ENCODE measurements at places on chromosomes 16 and 17.
A peak's percentile ranks its signal among the peaks of the same experiment; 100 is the strongest.

DNA sequence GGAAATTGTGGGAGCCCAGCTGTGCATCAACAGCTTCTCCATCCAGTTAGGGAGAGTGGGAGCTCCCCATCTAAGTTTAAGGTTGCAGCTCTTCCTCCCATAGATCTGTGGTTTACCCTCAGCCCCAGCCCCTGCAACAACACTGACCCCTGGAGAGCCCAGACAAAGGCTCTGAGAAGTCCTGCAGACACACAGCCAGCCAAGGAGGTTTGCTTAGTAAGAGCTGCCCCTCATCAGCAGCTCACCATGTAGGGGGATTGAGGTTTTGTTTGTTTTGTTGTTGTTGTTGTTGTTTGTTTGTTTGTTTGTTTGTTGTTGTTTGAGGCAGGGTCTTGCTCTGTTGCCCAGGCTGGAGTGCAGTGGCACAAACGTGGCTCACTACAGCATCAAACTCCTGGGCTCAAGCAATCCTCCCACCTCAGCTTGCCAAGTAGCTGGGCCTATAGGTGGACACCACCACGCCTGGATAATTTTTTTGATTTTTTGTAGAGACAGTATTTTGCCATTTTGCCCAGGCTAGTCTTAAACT, 138.6 kb downstream of the CLEC16A start:
- no peak for DNase-seq

DNA sequence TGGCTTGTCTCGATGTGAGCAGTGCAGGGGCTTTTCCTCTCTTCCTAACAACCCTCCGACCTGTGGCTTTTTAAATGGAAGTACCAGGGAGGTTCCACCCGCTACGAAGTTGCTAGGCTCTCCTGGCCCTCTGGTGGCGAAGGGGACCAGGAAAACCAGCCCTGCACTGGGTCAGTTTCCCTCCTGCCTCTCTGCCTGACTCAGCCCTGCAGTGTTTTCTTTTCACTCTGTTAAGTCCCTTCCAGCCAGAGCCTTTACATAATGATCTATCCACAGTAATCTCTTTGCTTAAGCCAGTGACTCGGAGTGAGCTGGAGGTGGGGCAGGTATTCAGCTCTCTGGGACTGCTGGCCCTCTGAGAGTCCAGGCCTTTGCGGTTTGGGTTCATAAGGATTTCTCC, 331.3 kb upstream of the EEF2KMT start:
- DNase-seq = no peak

- DNase-seq = peak; percentile 87
These were observed 28.7 kb upstream of the DDX52 start for GRCh38 chr17:37671824-37672547.

- peak; percentile 90 for DNase-seq
These were observed 8.9 kb downstream of the HSD17B2 start for GRCh38 chr16:82043680-82044584.

DNA sequence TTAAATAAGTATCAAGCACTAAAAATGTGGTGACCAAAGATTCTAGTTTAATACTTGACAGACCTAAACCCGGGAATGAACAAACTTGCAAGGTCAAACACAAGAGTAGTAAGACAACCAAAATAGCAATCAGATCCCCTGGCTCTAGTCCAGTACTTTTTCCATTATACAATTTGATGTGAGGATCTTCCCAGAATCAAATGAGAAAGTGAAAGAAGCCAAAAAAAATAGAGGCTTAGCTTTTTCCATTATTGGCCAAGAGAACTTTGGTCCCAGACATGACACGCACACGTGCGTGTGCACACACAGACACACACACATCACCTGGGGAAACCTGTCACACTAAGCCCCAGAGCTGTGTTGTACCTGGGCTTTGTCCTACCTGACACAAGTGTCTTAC, 300.6 kb upstream of the CDH5 start:
- no peak for DNase-seq

- no peak for DNase-seq
These were observed 16.8 kb upstream of the EMP2 start for GRCh38 chr16:10597187-10597601.

DNA sequence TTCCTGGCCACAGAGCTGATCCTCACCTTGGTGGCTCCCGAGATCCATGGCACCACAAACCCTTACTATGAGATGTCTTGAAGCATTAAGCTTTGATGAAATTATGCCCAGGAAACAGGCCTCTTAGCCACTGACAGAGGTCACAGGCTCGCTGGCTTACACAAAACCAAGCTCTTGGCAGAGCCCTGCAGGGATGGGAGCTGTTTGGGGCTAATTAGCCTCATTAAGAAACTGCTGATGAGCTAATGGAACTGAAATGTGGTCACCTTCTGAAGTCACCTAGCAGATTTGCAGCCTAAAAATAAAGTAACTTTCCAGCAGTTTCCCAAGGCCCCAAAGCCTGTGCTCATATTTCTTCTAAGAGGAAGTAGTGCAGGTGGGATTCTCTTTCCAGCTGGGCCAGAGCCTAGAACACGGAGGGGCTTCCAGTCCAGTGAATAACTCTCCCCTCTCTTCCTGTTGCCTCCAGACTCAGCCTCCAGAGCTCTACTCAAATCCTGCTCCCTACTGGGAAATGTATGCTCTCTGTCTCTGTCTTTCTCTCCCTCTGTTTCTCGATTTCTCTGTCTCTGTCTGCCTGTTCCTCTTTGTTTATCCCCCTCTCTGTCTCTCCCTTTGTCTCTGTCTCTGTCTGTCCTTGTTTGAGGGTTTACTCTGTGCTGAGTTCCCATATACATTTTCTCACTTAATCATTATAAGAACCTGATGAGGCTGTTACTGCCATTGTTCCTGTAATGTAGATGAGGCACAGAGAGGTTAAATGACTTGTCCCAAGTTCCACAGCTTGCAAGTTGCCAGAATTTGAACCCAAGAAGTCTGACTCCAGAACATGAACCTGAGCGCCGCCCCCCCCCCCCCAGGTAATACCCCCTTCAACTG, 338.9 kb downstream of the CA10 start:
- no peak for DNase-seq

GRCh38 chr16:30743716-30744115, 4.5 kb upstream of the PHKG2 start:
- DNase-seq = no peak

DNA sequence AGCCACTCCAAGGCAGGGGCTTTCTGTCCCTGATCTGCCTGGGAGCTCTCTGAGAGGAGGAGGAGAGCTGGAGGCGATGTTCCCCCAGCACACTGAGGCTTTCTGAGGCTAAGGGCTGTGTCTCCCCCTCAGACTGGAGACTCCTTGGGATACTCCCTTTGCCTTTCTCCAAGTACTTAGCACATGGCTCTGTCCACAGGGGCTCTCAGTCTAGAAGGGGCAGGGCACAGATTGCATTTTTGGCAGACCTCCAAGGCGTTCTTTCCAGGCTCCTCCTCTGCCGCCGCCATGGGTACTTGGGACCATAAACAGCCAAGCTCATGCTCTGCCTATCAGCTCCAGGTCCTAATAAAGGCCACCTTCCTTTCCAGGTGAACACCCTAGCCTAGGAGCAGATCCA, 1.8 kb upstream of the GIP start:
- no peak for DNase-seq

DNA sequence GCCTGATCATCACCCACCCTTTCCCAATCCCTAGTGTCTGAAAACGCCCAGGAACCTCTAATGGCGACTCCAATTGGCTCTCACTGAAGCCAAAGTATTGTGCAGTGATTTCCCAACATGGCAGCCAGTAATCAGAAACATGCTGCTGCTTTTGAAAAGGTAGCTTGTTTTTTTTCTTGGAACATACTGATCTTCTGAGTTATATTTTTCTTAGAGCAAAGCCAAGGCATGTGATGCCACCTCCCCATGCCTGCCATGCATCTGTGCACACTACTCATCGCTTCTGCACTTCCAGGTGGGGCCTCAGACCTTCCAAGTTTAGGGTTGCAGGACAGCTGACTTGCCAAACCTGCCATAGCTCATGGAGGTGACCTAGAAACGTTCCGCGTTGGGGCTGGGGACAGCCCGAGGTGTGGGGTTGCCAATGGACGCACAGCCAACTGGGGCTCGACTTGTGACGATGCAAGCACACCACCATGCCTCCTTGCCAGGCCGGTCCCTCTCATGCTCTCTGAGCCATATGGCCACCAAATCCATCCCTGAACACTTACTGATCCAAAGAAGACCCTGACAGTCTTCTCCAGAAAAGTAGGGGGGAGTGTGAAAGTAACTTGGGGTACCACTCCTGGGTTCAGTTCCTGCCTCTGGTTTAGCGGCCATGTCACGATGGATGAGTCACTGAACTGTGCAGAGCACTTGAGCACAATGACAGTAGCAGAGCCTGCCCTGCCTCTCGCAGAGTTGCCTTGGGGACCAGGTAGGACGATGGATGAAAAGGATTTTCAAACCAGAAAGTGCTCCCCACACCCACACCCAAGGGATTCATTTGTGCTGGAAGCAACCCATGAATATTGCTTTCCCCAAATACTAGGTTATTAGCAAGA, 155.7 kb downstream of the CCDC182 start:
- DNase-seq = no peak

GRCh38 chr16:84700446-84701300, 873 bp downstream of the USP10 start:
- no peak for DNase-seq

DNA sequence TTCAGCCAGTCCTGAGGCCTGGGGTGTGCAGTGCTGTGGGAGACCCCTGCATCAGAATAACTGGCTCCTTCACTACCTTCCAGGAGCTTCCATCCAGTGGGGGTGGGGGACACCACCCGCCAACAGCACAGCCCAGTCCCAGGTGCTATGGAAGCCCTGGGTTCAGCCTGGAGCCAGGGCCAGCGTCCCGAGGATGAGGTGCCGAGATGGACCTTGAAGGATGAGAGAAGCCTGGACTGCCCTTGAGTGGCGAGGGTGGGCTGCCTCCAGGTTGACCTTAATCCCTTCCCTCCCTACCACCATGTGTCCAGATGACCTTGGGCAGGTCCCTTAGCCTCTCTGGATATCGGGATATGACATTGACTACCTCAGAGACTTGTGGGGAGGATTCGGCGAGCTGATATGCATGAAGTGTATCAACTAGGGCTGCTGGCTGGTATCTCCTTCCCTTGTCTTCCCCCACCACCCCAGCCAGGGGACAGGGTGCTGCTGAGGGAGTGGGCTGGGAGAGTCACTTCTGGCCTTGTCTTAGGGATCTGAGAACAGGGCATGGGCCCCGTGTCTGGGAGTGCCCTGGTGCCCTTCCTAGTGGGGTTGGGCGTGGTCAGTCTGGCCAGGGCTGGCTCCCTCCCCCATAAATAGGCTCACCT, 14.2 kb upstream of the LASP1NB start:
- no peak for DNase-seq

DNA sequence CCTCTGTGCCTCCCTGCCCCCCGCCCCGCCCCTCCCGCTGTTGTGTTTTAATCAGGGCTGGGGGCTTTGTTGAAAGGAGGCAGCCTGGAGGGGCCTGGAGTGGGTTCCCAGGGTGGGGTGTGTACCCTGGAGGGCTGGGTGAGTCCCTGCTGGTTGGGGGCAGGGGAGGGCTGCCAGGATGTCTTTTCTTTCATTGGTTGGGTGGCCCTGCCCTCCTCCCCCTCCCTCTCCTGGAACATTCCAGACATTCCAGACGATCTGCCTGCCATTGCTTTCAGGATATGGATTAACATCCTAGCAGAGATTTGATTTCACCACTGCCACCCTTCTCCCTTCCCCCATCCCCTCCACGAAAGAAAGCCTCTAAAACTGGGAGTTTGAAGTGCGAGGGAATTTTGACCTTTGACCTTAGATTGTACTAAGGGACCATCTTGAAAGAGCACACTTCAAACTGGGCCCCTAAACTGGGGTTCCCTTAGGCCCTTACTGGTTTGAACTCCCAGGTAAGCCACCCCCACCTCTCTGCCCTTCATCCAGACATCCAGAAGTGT, 25.3 kb downstream of the IGF2BP1 start:
- no peak for DNase-seq

DNA sequence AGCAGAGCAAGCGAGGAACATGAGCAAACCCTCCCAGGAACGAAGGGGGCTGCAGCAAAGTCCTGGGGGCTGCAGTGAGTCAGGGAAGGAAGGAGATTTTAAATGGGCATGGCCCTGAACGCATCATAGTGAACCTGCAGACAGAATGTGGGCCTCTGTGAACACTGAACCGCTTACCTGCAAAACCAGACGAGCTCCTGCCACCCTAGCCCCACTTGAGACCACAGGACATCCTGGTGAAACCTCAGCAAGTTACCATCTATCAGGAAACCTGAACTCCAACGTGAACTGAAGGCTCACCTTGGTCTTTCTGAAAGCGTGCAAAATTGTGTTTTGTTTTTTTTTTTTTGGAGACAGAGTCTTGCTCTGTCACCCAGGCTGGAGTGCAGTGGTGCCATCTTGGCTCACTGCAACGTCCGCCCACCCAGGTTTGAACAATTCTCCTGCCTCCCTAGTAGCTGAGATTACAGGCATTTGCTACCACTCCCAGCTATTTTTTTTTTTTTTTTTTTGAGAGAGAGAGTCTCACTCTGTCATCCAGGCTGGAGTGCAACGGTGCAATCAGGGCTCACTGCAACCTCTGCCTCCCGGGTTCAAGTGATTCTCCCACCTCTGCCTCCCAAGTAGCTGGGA, 30.8 kb downstream of the FANCA start:
- no peak for DNase-seq

DNA sequence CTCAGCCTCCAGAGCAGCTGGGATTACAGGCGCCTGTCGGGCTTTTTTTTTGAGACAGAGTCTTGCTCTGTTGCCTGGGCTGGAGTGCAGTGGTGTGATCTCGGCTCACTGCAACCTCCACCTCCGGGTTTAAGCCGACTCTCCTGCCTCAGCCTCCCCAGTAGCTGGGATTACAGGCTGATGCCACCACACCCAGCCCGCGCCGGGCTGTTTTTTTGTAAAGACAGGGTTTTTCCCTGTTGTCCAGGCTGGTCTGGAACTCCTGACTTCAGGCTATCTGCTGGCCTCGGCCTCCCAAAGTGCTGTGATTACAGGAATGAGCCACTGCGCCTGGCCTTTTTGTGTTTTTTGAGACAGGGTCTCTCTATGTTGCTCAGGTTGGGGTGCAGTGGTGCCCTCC, 27.4 kb upstream of the SPNS3 start:
- no peak for DNase-seq

GRCh38 chr17:43094129-43094835, 30.9 kb downstream of the BRCA1 start:
- DNase-seq = peak; percentile 58

- no peak for DNase-seq
These were observed 31.0 kb upstream of the NFAT5 start for GRCh38 chr16:69534720-69535119.

DNA sequence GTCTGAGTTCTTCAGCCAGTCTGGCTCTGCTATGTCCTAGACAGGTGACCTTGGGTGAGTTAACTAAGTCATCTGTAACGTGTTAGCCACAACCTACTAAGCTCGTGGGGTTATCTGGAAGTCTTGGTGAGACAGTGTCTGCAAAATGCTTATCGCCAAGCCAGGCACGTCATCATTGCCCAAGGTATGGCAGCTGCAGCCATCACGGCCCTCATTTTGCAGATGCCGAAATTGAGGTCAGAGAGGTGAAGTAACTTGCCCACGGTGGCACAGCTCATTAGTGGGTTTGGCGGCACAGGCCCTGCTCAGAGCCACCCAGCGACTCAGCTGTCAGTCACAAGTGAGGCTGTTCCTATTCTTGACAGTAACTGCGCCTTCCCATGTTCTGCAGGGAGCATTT, 79.8 kb downstream of the CMIP start:
- DNase-seq = no peak
